ENCODE measurements at places on chromosomes 5 and 9.

DNA sequence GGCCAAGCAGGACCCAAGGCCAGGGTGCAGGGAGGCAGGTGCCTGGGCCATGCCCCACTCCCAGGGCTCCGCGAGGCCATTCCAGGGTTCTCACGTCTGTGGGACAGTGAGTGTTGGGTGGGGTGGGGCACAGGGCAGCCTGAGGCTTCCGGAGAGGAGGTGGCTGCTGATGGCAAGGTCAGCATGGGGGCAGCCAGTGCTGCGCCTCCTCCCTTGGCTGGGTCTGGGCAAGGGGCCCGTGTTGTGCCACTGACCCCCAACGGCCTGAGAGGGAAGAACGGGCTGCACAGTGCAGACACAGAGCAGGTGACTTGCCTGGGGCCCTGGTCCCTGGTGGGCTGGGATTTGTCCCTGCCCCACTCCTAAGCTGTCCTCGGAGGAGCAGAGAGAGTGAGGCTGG lies 82.1 kb downstream of the RXRA start:
- DNase-seq, result no peak

GRCh38 chr5:106634375-106634774 lies 1036.4 kb downstream of the EFNA5 start:
- DNase-seq, result no peak

DNA sequence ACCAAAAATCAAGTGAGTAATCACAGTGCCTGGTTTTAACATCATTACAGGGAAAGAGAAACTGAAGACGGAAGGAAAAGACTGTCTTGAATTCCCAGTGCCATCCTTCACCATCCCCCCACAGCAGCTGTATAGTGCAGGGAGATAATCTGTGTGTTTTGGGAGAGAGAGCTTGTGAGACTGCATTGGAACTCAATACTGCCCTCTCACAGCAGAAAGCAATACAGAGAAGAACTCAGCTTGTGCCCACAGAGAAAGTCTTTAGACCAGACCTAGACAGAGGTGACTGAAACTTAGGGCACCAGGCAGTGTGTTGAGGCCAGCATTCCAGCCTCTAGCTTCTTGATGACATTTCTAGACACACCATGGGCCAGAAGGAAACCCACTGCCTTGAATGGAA lies 754.7 kb upstream of the CDH6 start:
- DNase-seq, result no peak

DNA sequence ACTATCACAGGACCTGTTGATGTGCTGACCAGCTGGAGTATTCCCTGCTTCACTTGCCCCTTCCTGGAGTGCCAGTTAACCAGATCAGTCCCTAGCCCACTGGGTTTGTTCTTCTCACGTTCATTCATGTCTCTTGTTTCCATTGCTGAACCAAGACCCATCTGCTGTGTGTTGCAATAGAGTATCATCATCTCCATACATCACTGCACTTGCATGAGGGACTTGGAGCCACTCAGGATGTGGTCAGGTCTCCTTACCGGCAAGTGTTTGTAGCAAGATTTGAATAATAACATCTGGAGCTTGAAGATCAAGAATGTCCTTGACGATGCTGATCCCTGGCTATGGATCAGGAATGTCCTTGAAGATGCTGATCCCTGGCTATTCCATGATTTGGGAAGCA lies 358.6 kb downstream of the IRX1 start:
- no peak for DNase-seq

GRCh38 chr5:150318613-150319483 lies 16.1 kb upstream of the ARSI start:
- DNase-seq, result no peak

GRCh38 chr9:7033076-7034045 lies 275.6 kb downstream of the KDM4C start:
- DNase-seq, result no peak

Measured in glutamatergic neuron (in vitro differentiated cells).